Stimulated activated CD8-positive, alpha-beta memory T cell treated with anti-CD3 and anti-CD28 coated beads, Interleukin-12 subunit alpha, Interleukin-12 subunit beta, amount 100 ng/mL, for 1 hour (primary cell): ENCODE measurements at places on chromosomes 11 and 22.

- no peak for DNase-seq
Observed at GRCh38 chr11:108786281-108786990, 121.6 kb downstream of the DDX10 start.

DNA sequence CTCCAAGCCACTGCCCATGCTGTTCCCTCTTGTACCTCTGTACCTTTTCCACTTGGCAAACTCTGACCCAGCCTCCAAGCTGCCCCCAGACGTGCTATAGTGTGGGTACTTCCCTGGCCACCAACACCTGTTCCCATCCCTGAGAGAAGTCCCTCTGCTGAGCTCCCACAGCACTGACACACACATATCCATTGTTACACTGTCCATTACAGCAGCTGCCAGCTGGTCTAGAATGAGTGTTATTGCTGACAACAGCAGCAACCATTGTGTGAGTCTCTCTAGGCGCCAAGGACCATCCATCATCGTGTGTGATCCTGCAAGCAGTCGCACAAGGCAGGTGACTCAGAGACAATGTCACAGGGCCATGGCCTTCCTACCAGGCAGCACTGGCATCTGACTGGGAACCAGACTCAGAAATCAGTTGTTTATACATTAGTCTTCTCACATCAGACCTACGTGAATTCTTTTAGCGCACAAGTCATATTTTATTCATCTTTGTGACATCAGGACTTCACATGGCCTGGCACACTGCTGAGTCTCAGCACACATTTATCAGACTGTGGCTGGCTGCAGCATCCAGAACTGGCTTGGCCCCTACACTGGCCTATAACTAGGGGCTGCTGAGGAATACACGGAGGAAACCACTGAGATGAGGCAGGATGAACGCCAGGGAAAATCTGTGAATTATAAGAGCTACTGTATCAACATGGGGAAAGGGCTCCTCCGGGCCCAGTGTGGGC lies 56.4 kb downstream of the SGSM3 start:
- DNase-seq = no peak

- no peak for DNase-seq
Observed at GRCh38 chr11:129950101-129951091, 52.2 kb downstream of the PRDM10 start.

DNA sequence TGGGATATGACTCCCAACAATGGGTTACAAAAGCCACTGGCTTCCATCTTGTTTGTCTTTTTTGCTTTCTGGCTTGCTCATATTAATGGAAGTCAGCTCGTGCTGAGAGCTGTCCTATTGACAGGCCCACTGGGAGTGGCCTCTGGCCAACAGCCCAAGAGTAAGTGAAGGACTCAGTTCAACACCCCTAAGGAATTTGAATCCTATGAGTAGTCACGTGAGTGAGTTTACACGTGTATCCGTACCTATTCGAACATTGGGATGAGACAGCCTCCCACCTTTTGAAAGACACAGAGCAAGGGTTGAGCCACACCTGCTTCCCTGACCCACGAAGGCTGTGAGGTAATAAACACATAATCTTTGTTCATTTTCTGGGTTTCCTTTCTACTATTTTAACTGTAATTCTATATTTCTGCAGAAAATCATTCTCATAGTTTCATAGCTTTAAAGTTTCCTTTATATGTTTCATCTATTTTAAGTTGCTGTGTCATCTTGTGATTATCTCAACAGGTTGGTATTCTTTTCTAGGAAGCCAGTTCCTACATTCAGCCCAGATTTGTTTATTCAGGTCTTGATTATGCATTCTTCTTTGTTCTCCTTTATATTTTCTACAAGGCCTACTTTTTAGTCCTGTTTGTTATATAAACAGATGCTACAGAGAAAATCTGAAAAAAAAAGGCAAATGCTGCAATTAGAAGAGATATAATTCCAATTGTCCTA lies 802.3 kb downstream of the CNTN5 start:
- no peak for DNase-seq

- DNase-seq = no peak
Observed at GRCh38 chr11:73085189-73085875, 56.8 kb downstream of the FCHSD2 start.
